ENCODE measurements at places on chromosomes 7 and 10.

DNA sequence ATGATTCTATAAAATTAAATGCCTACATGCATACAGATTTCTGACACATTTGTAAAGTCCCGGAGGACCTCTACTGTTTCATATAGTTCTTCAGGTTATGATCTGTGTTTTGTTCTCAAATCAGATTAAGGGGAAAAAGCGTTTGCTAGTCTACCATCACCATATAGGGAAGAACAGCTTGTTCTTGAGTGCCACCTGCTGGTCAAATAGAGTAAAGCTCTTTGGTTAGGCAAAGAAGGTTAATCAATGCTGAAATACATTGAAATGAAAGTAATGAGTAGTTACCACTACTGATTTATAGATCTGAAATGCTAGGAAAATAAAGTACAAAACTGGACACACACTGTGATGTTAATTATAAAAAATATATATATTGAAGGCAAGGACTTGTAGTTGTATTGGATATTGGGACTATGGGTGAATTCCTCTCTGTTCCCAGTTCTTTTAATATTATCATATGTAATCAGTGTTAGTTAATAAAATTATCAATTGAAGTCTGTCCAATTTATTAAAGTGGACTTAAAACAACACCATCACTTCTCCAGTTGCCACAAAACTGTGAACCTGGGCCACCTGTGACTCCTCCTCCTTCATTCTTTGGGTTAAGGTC lies 72.6 kb upstream of the PDLIM1 start:
- peak; percentile 7 for DNase-seq

DNA sequence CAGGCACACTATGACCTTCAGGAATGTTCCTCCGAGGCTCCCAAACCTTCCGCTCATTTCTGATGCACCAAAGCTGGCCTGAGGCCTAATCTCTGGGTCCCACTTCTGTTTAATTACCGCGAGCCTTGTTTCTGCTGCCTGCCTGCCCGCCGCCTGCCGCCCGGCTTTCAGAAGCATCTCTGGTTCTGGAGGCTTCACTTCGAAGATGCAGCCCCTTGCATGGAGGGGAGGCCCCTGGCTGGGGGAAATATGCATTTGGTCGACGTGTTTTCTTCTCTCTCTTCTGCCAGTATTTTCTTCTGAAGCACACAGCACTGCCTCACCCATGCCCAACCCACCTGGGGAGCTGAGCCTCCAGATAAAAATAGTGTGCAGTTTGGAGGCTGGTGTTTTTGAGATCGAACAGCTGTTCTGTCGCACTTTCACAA lies 166.9 kb downstream of the PAXIP1 start:
- DNase-seq, result no peak

- DNase-seq, result no peak
Measured at GRCh38 chr7:11552676-11553296, 279.2 kb downstream of the THSD7A start.

DNA sequence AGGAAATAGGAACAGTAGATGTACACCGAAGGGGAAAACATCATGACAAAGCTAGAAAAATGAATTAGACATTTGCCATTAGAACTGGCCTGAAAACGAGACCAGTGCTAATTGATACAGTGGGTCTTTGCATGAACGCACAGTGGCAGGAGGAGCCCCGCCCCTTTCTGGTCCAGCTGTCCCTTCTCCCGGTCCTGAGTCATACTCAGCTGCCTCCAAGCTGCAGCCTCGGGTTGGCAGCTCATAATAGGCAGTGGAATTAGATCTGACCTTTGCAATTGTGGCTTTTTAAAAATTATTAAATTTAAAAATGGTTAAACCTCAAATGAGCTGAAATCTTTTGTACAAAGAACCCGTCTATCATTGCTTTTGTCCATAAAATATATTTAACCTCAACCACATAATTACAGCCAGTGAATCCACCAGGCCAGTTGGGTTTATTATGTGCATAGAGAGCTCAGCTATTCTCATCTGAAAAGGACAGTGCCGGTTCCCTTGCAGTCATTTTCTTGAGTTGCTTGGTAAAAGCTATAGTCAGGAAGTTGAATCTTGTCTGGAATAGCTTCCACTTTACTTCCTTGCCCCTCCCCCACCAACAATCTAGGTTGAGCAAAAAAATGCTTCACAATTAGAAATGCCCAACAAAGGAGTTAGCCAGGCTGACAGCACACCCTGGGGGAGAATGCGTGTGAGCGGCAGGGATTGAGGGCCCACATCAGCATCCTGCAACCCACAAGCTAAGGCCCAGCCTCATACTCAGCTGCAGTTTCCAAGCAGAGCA lies 147.1 kb downstream of the BUB3 start:
- no peak for DNase-seq

- DNase-seq, result no peak
Measured at GRCh38 chr10:132867801-132868644, 74.3 kb downstream of the CFAP46 start.

DNA sequence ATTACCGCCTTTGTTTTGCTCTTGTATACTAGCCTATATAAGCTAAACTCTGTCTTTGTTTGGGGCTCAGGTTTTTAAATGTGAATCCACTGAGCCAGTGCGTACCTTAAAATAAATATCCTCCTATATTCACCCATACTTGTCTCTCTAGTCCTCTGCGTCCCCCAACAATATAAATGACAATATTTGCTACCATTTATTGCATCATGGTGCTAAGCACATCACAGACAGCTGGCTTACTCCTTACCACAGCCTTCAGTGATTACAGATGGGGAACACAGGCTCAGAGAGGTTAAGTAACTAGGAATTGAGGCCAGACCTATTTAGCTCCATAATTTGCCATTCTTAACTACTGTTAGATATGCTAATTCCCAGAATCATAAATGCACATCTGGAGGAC lies 3.4 kb upstream of the ADCK2 start:
- DNase-seq, result no peak

DNA sequence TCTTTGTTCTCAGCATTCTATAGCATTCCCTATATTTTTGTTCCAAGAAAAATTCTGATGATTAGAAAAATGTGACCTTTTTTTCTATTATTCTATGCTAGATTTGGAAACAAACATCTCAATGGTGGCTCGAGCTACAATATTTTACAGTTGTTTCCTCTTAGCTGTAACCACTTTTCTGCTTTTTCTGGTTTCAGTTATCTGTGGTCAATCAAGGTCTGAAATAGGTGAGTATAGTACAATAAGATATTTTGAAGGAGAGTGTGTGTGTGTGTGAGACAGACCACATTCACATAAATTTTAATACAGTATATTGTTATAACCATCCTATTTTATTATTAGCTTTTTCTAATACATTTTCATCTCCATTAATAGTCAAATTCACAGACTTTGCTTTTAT lies 564.5 kb upstream of the GHITM start:
- DNase-seq, result no peak

DNA sequence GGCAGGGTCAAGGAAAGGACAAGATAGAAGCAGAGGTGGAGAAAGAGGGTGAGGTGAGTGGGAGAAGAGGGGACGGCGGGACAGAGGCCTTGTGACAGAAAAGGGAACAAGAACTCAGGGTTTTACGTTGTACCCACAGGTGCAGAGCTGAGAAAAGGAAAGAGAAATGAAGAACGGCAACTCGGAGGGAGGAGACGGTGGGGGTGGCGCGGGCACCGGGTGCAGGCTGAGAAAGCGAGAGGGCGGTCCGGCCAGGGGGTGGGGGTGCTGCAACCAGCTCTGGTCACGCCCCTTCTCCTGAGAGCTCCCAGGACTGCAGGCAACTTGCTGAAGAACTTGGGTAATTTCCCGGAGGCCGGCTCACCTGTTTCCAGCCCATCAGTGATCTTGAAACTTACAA lies 65.3 kb downstream of the CARD11 start:
- DNase-seq, result peak; percentile 81

- DNase-seq, result no peak
Measured at GRCh38 chr10:114259824-114260223, 20.8 kb downstream of the VWA2 start.

GRCh38 chr7:2046581-2047565 lies 185.9 kb downstream of the MAD1L1 start:
- DNase-seq, result no peak

DNA sequence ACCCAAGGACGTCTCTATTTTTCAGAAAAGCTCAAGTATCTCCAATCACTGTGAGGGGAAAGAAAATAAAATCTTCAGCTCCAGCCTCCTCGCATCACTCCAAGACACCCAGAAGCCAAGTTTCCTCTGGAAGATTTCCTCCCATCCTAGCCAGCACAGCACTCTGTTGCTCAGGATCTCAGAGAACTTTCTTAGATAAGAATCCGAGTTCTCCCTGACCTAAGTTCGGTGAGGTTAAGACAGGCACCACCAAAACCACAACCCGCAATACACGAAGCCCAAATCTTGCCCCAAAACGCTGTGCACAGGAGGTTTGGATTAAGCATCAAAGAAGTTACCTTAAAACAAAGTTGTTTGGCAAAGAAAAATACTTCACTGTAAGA lies 4.2 kb downstream of the FAM53B start:
- no peak for DNase-seq

GRCh38 chr7:36422072-36422471 lies 32.4 kb downstream of the ANLN start:
- no peak for DNase-seq

DNA sequence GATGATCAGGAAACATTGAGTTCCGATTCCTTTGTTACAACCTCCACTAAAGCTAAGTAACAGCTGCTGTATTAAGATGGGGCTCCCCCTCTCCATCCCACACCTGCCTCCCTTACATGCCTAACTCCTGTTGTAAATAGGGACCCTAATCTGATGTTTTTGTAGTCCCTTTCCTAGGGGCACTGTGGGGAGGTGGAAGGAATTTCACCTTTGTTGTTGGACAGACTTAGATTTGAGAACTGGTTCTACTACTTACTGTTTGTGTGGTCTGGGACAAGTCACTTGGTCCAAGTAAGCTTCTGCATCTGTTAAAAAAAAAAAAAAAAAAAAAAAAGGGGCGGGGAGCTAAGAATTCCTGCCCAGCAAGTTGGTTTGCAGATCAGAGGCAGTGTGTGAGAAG lies 42.6 kb downstream of the KIAA1217 start:
- DNase-seq, result no peak

DNA sequence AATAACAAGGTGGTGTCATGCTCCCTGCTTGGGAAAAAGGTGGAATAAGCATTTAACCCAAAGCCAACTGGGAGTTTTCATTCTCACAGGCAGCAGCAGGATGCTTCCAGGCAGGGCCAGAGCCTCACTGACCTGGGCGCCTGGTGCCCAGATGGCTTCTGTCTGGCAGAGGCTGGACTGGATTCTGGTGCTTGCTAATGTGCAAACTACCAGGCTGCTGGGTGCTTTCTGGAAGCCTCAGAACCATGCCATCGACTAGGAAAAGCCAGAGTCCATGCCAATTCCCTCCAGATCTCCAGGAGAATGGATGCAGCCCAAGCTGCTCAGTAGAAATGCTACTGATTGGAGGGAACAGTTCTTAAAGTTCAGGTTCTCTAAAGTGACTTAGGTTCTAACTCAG lies 36.2 kb downstream of the VIPR2 start:
- DNase-seq, result no peak

- DNase-seq, result no peak
Measured at GRCh38 chr7:41938371-41938770, 235.5 kb upstream of the INHBA start.

GRCh38 chr10:104957178-104957841 lies 316.2 kb downstream of the SORCS3 start:
- no peak for DNase-seq

- DNase-seq, result no peak
Measured at GRCh38 chr7:148398844-148399365, 191.7 kb upstream of the C7orf33 start.

DNA sequence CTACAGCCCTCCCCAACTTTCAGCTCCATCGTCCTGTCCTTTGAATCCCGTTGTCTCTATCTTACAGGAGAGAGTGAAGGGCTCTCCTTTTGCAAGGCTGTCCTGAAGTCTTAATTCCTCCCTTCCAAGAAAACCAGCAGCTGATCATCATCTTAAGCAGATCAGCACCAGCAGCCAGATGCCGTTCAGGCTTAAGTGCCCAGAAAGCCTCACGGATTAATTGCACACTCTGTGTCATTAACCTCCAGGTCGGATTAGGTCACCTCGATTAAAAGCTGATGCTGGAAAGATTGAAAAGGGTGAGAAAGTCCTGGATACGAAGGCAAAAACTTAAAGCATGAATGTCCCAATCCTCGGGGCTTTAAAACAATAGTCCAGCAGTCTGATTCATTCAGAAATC lies 24.8 kb upstream of the ADARB2 start:
- no peak for DNase-seq

GRCh38 chr7:38215115-38215514 lies 37.1 kb downstream of the STARD3NL start:
- no peak for DNase-seq

- DNase-seq, result no peak
Measured at GRCh38 chr10:125159932-125160855, at the start of gene CTBP2. CTBP2 (minus strand) TSS chr10:125160563.

DNA sequence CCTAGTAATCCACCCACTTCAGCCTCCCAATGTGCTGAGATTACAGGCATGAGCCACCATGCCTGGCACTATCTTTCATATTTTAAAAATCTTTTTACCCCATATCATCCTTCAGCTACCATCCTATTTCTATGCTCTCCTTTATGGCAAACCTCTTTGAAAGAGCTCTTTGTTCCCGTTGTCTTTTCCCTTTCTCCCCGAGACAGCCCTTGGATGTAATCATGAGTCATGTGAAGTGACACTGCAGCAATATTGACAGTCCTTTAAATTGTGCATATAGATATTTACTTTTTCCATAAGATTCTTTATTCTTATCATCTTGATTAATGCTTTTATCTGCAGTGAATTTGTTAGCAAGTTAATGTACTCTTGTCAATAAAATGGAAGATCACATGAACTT lies 286.6 kb downstream of the ANKRD7 start:
- no peak for DNase-seq

- no peak for DNase-seq
Measured at GRCh38 chr7:105307163-105307672, 81.5 kb downstream of the SRPK2 start.

DNA sequence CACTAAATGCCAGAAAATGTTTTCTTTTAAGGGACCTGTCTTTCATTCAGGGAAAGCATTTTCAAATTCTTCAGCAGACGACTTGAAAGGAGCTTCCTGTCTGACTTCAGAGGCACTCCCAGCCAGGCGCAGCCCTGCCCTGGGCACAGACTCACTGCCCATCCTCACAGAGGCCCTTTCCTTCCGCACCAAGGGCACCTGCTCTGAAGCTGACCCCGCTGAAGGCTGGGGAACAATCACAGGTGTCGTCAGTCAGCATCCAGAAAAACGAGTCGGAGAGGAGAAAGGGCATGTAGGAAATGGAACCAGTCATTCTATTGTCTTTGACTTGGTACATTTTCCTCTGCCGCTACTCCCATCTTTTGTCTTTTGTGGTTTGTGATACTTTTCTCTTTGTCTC lies 125.3 kb upstream of the PARD3 start:
- DNase-seq, result no peak

DNA sequence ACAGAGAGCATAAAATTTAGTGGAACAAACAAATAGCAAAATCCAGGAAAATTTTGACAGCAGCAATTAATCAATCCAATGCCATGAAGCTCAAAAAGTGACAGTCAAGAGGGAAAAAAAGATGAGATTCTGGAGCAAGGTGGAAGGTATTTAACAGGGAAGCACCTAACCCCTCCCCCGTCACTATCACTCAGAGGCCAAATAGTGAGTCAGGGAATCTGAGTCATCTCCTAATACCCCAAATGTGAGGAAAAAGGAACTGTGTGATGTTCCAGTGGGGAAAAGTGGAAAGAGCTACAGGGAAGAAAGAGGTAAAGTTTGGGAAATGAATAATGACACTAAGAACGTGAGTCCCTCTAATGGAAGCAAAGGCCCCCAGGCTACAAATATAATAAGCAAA lies 113.2 kb upstream of the PHF14 start:
- no peak for DNase-seq

All from stimulated activated CD8-positive, alpha-beta memory T cell treated with anti-CD3 and anti-CD28 coated beads, Interleukin-7, amount 100 ng/mL, for 48 hours (primary cell).